ENCODE measurements at places on chromosomes 5 and 9.

DNA sequence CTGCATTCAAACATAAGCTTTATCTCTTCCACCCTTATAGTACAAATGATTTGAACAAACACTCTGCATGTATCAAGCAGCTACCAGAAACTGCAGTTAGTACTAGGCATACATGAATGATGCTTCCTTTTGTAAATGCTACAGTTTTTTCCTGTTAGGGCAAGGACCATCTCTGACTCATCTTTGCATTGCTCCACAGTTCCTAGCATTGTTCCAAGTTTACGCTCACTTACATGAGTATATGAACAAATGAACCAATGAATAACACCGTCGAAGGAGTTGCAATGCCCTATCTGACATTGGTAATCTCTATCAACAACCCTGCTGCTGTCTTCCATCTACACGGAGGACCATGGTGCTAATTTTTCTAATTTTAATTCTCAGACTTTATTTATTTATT, 2.1 kb upstream of the ALDH7A1 start:
- DNase-seq = peak; percentile 61

- peak; percentile 31 for DNase-seq
These were observed 131.6 kb upstream of the TRPM3 start for GRCh38 chr9:71253011-71253410.

DNA sequence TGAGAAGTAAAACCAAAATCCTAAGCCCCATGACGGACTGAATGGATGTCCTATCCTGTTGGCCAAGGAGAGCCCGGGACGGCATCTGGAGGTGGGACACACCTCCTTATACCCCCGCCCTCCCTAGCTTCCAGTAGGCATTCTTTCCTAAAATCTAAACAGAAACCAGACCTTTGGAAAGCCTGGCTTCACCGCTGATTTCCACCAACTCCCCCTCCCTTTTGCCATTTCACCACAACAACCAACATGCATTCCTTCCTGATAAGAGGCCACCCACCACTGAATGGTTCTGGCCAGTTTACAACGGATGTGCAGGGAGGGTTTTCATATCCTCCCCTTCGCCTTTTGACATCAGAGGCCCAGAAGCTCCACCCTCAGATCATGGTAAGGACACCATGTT, 9.2 kb upstream of the RARS1 start:
- DNase-seq = peak; percentile 84

GRCh38 chr5:10485897-10486296, 44.2 kb downstream of the ROPN1L start:
- no peak for DNase-seq

DNA sequence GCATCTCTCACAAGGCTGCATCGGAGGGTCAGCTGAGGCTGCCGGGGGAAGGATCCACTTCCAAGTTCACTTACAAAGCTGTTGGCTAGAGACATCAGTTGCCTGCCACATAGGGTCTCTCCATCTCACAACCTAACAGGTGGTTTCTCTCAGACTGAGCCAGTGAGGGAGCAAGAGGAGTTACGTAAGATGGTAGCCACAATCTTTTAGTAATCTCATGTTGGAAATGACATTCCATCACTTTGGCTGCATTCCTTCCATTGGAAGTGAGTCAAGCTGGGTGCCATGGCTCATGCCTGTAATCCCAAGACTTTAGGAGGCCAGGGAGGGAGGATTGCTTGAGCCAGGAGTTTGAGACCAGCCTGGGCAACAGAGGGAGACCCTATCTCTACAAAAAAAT, 7.4 kb upstream of the GRK6 start:
- peak; percentile 62 for DNase-seq

GRCh38 chr5:108686676-108687075, 61.0 kb upstream of the FER start:
- DNase-seq = no peak

DNA sequence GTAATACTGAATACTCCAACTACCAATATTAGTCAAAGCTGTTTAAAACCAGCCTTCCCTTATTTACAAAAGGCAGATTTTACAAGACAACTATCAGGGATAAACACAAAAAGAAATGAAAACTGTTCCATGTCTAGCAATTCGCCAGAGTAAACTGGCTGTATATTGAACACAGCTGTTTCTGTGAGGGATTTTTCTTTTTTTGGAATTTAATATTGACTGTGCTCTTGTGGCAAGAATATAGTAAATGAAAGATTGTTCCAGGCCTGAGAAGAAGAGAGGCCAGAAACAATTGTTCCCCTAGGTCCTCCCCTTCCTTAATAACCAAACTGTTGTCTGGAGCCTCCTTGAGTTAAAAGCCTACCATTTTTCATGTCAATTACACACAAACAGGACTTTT, 188.6 kb downstream of the PDE4D start:
- no peak for DNase-seq

Data from fibroblast of skin of right quadriceps (primary cell).